ENCODE measurements at places on chromosomes 16 and 17. TPM values are rescaled to one million over a fixed set of nuclear protein-coding genes. Genes with fewer than 3 reads are reported as not detected.

Gene NXN
- total RNA-seq = 3.3 TPM

Gene CLEC18B
- total RNA-seq = 2.4 TPM

Gene CEP20
- 16.3 TPM for total RNA-seq

Gene FZD2
- 0.22 TPM for total RNA-seq

Gene PLEKHM1
- total RNA-seq = 97.0 TPM

Gene ZFPM1
- total RNA-seq = 24.6 TPM

- H3K36me3 ChIP-seq = no peaks in the 10 kb centered on the region
- no peak overlapping the region for H3K4me3 ChIP-seq
- peaks cover 12% of the 10 kb centered on the region for H3K4me1 ChIP-seq
- H3K27me3 ChIP-seq = no peaks in the 10 kb centered on the region
- DNase-seq = no peak
- no peak overlapping the region for H3K27ac ChIP-seq
These were observed 2.6 kb upstream of the RHBDL1 start for GRCh38 chr16:672851-673250.

DNA sequence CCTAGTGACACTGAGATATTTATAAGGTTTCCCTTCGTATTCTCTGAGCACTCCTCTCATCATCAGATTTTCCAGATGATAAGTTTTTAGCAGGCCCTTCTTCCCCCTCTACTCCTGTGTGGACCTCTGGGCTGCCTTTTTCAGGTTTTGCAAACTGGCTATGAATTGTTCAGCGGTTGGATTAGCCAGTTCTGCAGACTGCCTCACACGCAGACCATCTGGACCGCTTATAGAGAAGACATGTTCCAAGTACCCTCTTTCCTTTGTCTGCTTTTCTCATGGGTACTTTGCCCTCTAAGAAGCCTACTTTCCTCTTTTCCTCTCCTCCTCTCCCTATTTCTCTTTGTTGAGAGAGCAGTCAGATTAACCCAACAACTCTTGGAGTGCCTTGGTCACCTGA is 111.6 kb downstream of the GRIN2A start:
- H3K27me3 ChIP-seq = peaks cover 6% of the 10 kb centered on the region
- no peak for DNase-seq
- no peaks in the 10 kb centered on the region for H3K4me1 ChIP-seq
- no peak overlapping the region for H3K27ac ChIP-seq

DNA sequence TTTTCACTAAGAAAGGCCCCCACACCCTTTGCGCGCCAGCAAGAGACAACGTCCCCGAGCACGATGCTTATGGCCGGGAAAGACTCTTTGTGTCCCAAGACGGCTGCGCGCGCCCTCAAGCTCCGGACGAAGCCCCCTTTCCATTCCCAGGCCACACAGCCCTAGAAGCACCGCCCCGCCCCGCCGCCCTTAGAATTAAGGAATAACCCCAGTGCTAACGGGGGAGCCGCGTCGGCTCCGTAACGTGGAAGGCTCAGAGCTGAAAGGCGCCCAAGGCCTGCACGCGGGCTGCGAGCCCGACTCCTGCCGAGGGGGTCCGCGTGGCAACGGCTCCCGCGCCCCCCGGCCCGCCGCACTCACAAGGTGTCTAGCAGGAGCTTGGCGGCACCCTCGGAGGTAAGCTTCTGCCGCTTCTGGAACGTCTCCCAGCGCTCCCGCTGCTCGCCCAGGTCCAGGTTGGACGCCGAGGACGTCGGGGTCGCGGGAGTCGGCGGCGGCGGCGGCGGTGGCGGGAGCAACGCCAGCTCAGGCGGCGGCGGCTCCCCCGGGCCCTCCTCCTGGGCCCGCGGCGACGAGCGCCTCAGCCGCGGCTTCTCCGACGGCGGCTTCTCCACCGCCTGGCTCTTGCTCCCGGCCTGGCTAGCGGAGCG is 477 bp downstream of the CENPV start:
- DNase-seq = peak; percentile 15
- H3K36me3 ChIP-seq = no peaks in the 10 kb centered on the region
- H3K4me3 ChIP-seq = peak overlapping the region; percentile 87
- H3K27ac ChIP-seq = peak overlapping the region; percentile 57

DNA sequence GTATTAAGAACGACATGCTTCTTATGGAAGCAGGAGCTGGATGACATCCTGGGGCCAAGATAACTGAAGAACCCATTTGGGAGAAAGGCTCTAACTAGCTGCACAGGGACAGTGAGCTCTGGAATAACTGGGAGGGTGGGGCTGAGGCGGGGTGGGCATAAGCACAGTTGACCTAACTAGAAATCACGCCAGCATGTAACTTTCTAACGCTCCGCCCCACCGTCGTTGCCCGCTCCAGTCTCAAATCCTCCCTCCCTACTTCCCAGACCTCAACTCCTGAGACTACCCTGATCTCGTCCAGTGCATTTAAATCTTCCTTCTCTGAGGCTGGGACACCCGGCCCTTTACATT is 436 bp downstream of the PHB1 start:
- peaks cover 22% of the 10 kb centered on the region for H3K4me1 ChIP-seq
- peaks cover 10% of the 10 kb centered on the region for H3K36me3 ChIP-seq
- H3K27ac ChIP-seq = peak overlapping the region; percentile 99
- no peaks in the 10 kb centered on the region for H3K27me3 ChIP-seq
- H3K4me3 ChIP-seq = peak overlapping the region; percentile 100
- DNase-seq = no peak

DNA sequence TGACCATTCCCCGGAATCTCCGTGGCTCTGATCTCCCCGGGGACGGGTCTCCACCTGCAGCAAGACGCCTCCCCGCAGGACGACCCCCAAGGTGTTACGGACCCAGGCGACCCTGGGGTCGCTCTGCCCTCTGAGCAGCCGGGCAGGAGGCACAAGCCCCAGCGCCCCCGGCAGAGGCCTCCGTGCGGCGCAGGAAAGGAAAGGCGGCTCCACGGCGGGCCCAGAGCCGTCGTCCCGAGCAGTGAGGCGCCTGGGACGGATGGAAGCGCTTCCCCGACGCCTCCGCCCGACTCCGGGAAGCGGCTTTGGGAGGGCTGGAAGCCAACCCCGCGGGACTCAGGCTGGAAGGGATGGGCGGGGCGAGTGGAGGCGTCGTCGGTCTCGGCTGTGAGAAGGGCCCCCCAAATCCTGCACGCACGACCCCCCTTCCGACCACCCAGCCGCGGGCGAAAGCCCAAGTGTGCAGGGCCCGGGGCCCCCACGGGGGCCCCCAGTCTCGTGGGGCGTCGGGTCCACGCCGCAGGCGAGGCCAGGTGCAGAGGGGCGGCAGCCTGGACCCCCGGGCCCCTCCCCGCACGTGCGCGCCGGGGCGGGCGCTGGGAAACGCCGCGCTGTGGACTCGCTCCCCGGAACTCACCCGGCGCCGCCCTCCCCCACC is 32.7 kb upstream of the RPH3AL start:
- DNase-seq = no peak
- peaks cover 15% of the 10 kb centered on the region for H3K4me1 ChIP-seq
- peaks cover 11% of the 10 kb centered on the region for H3K27me3 ChIP-seq
- H3K4me3 ChIP-seq = peak overlapping the region; percentile 84

DNA sequence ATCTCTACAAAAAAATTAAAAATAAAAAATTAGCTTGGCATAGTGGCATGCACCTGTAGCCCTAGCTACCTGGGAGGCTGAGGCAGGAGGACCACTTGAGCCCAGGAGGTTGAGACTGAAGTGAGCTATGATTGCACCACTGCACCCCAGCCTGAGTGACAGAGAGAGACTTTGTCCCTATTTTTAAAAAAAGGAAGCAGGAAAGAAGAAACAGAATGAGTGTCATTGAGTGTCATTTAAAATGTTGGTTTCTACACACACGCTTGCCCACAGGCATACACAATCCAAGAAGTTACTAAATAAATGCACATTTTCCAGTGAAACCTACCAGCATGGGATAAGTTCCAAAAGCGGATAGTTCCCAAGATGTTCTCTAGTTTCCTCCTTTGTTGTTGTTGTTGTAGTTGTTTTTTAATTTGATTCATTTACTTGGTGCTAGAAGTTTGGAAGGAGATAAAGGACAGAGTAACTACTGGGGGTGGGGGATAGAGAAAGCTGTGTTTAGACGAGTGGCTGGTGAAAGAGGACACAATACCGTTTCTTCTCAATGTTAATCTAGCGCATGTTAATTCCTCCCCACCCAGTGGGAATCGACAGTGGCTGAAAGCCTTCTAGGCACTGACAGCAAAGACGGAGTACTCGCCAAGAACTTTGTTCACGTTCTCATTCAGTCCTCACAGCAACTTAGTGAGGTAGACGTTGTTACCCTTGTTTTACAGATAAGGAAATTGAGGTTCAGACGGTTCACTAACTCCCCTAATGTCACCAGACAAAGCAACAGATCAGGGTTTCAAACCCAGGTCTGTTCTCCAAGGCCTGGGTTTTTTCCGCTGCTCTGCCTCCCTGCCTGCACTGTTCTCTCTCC is 17.3 kb downstream of the MRPS23 start:
- DNase-seq = no peak
- H3K4me3 ChIP-seq = no peak overlapping the region
- peaks cover 10% of the 10 kb centered on the region for H3K4me1 ChIP-seq
- H3K36me3 ChIP-seq = no peaks in the 10 kb centered on the region

DNA sequence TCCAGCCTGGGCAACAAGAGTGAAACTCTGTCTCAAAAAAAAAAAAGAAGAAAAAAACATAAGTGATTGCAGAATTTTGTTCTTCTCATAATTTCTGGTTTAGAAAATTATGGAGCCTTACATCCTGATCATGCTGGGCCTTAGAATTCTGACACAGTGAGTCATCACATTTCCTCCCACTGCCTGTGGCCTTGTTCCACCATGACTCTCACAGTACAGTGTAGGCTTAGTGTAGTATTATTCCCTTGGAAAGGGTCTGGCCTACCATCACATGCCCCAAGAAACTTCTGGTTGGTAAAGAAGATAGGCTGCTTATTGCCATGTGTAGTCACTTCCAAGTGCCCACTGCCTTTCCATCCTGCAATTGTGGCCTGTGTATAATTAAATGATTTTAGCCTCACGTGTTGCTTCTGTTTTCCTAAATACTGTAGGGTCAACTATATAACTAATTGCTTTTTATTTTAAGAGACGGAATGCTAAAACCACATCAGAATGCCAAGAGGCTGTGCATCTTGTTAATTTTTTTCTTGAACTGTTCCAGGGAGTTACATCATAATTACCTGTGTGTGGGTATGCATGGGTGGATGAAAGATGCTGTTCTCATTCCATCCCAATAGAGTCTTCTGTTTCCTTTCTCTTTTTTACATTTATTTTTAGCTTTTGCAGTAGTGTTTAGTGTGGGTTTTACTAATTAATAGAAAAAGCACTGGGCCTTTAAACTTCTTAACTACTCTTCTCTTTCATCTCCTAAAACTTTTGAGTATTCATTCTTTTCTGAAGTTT is 25.9 kb downstream of the OGFOD1 start:
- no peak for DNase-seq
- no peaks in the 10 kb centered on the region for H3K27me3 ChIP-seq
- H3K4me3 ChIP-seq = no peak overlapping the region
- no peaks in the 10 kb centered on the region for H3K36me3 ChIP-seq

- peaks cover 5% of the 10 kb centered on the region for H3K36me3 ChIP-seq
- H3K27me3 ChIP-seq = no peaks in the 10 kb centered on the region
- peak overlapping the region; percentile 94 for H3K27ac ChIP-seq
- peak overlapping the region; percentile 78 for H3K4me3 ChIP-seq
- DNase-seq = no peak
These were observed 13.4 kb downstream of the SNX20 start for GRCh38 chr16:50667497-50668367.

- no peak overlapping the region for H3K27ac ChIP-seq
- DNase-seq = no peak
- H3K36me3 ChIP-seq = peaks cover 3% of the 10 kb centered on the region
- no peak overlapping the region for H3K4me3 ChIP-seq
- peaks cover 11% of the 10 kb centered on the region for H3K27me3 ChIP-seq
These were observed 54.3 kb downstream of the WNT3 start for GRCh38 chr17:46764000-46764708.

Data from T-helper 17 cell (primary cell).